ENCODE measurements at places on chromosomes 6 and 20. TPM values are rescaled to one million over a fixed set of nuclear protein-coding genes. Genes with fewer than 3 reads are reported as not detected.

SEL1L2 gene
- not detected for total RNA-seq

PRPH2 gene
- total RNA-seq = not detected

XKR7 gene
- total RNA-seq = under 0.01 TPM

TTBK1 gene
- total RNA-seq = 0.34 TPM

SSTR4 gene
- total RNA-seq = not detected

BICRAL gene
- total RNA-seq = 8.8 TPM

RING1 gene
- total RNA-seq = 38.7 TPM

NOTCH4 gene
- total RNA-seq = 5.2 TPM

CD24 gene
- total RNA-seq = 604 TPM

THEMIS gene
- not detected for total RNA-seq

MED23 gene
- 67.0 TPM for total RNA-seq

- no peak for DNase-seq
Observed at GRCh38 chr6:138291849-138292181, 73.5 kb upstream of the PBOV1 start.

DNA sequence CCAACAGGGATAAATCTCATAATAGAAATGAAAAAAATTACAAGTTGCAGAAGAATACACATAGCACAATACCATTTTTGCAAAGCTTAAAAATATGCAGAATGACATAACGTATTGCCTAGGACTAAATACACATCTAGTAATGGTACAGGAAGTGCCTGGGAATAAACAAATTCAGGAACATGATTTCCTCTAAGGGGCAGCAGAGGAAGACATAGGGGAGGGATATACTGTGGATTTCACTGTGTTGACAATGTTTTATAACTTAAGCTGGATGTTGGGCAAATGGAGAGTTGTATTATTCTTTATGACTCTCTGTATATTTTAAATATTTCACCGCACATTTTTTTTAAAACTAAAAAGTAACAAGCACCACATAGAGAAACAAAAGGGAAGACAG lies 5.6 kb upstream of the GLO1 start:
- peak; percentile 17 for DNase-seq

DNA sequence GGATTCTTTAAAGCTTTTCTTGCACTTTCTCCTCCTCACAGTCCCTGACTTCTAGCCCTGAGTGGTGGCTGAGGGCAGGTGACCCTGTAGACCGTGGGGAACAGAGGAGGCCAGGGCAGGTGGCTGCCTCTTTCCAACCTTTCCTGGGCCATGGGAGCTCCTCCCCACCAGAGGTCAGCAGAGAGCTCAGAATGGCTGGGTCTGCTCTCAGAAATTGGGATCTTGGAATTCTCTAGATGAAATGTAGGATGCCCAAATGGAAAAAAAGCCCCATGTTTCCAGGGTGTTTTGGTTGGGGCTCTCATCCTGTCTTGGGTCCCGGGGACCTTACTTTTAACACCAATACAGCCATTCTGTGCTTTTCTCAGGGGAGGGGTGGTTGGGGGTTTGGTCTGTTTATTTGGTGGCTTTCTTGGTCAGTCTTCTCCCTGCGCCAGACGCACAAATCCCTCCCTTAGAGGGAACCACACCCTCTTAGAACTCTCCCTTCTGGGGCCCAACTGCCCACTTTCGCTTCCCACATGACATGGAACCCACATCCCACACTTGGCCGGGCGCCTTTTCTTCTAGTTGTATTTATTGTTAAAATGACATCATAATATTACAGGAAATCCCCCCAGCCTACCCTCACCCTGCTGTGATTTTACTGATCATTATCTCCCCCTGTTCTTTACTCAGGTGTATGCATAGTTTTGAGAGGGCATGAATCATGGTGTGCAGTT lies 17.9 kb downstream of the GNAS start:
- peak; percentile 67 for DNase-seq

DNA sequence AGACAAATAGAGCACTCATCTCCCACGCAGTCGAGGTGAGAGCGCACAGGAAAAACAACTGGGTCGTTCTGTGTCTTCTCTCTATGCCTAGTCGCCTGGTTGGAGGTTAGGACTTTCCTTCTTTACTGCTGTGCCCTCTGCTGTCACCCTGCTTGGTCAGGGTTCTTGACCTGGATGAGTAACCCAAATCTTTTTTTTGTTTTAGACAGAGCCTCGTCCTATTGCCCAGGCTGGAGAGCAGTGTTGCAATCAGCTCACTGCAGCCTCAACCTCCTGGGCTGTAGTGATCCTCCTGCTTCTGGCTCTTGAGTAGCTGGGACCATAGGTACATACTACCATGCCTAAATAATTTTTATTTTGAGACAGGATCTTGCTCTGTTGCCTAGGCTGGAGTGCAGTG lies 24.5 kb downstream of the PRPF6 start:
- DNase-seq = no peak

GRCh38 chr6:7267466-7268091 lies 45.4 kb downstream of the SSR1 start:
- no peak for DNase-seq

DNA sequence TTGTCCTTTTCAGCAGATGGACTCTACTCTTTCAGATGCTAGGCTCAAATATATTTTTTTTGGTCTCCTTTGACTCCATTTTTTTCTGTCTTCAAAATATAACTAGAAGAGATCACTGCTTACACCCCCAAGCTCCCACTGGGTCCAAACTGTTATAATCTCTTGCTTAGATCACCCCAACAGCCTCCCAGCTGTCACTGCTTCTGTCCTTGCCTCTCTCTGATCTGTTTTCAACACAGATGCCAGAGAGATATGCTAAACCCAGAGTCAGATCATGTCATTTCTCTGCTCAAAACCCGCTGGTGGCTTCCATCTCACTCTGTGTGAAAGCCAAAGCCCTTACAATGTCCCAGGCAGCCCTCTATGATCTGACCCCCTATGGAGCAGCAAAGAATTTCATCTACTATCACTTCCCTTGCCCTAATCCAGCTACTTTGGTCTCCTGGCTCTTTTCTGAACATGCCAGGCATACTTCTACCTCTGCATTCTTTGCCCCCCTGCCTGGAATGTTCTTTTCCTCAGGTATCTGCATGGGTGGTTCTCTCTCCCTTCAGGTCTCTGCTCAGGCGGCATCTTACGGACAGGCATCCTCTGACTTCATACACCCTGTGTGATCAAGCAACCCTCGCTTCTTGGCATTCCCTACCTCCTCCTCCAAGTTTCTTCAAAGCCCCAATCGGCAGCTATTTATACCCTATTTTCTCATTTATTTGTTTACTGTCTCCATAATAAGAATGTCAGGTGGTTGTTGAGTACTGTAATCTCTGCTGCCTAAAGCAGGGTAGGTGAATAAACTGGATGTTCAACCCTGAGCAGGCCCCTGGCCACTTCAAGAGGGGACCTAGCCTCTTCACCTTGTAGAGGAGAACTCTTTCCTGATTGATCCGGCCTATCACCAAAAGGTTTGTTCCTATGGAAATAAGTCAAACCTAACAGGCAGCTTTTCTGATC lies 43.6 kb upstream of the SLC4A11 start:
- DNase-seq = no peak

- DNase-seq = peak; percentile 66
Observed at GRCh38 chr6:148179786-148180185, 162.9 kb upstream of the SASH1 start.

DNA sequence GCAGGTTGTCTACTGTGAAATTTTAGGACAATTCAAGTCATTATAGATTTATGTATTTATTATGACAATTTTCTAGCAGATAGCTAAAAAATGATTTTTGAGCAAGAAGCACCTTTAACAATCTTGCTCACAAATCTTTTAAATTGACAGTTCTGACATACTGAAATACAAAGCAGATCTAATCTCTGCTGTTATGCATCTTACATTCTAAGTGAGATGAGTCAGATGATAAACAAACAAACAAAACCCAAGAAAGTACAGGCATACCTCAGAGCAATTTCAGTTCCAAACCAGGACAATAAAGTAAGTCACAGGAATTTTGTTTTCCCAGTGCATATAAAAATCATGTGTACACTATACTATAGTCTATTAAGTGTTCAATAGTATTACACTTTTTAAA lies 430.7 kb upstream of the PTCHD4 start:
- DNase-seq = no peak

- no peak for DNase-seq
Observed at GRCh38 chr6:92362404-92362803, 1057.0 kb downstream of the EPHA7 start.

- DNase-seq = no peak
Observed at GRCh38 chr6:11201772-11202512, 30.5 kb downstream of the NEDD9 start.

GRCh38 chr6:128513878-128514277 lies 6.5 kb downstream of the PTPRK start:
- DNase-seq = no peak

DNA sequence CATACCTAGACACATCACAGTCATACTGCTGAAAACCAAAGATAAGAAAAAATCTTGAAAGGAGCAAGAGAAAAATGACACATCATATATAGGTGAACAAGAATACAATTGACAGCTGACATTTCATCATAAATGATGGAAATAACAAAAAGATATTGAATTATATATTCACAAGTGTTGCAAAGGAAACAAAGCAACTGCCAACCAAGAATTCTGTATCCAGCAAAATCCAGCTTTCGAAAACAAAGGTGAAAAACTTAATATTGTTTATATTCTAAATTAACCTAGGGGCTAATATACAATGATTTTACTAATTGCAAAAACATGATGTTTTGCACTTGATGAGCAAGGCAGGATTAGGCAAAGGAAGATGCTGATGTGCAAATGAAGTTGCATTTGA lies 84.3 kb downstream of the MOXD1 start:
- no peak for DNase-seq

DNA sequence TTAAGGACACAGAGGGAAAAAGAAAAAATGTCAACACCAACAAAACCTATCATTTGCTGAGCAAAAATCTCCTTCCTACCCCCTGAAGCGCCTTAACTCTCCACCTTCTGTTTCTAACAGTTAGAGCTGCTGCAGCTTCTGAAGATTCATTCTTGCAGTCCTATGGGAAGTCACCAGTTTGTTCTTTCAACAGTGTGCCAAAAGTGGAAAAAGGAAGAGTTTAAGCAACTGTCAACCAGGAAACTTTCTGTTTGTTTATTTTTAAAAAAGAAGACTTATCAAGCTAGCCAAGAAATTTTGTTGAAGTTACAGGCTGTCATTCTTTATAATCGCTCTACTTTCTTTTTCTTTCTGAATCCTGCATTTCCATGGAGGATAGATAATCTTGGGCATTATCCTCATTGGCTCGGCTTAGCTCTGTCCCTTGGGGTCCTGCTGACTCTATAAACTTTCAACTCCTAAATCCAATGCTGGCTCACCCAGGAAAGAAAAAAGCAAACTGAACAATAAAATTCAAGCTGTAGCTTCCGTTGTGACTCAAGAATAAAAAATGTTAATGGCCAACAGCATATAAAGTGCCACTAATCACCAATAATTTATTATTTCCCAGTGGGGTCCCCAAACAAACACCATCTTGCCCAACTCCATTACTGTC lies 172.8 kb upstream of the CITED2 start:
- DNase-seq = no peak

DNA sequence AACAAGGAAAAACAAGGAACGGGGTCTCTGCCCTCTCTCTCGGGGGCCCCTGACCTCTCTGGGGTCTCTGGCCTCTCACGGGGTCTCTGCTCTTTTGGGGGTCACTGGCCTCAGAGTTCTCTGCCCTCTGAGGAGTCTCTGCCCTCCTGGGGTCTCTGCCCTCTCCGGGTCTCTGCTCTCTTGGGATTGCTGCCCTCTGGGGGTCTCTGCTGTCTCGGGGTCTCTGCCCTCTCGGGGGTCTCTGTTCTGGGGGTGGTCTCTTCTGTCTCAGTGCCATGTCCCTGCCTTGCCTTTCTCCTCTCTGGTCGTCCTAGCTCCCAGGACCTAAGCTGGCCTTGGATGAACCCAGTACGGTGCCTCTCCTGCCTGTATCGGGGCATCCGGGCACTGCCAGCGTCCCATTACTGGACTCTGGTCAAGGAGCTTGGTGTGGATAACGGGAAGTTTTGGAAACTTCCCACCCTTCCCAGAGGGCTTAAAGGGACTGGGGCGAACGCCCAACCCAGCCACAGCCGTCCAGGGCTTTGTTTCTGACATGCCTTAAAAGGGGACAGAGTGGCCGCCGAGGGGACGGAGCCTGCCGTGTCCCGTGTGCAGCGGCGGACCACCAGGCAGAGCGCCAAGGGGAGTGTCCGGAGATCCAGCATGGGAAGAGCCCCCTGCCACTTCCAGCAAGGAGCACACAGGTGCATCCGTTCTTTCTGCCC lies 24.7 kb upstream of the MRGBP start:
- DNase-seq = no peak

- DNase-seq = no peak
Observed at GRCh38 chr6:7996538-7997111, 67.6 kb downstream of the BLOC1S5 start.

- DNase-seq = no peak
Observed at GRCh38 chr20:7248281-7249201, 481.1 kb downstream of the BMP2 start.

- no peak for DNase-seq
Observed at GRCh38 chr20:48607544-48607865, 220.3 kb downstream of the PREX1 start.

DNA sequence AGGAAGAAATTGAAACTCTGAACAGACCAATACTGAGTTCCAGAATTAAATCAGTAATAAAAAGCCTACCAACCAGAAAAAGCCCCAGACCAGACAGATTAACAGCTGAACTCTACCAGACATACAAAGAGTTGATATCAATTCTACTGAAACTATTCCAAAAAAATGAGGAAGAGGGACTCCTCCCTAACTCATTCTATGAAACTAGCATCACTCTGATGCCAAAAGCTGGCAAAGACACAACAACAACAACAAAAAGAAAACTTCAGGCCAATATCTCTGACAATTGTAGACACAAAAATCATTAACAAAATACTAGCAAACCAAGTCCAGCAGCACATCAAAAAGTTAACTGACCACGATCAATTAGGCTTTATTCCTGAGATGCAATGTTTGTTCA lies 246.0 kb upstream of the RUNX2 start:
- no peak for DNase-seq

GRCh38 chr6:81820980-81821379 lies 68.5 kb upstream of the TENT5A start:
- DNase-seq = no peak

DNA sequence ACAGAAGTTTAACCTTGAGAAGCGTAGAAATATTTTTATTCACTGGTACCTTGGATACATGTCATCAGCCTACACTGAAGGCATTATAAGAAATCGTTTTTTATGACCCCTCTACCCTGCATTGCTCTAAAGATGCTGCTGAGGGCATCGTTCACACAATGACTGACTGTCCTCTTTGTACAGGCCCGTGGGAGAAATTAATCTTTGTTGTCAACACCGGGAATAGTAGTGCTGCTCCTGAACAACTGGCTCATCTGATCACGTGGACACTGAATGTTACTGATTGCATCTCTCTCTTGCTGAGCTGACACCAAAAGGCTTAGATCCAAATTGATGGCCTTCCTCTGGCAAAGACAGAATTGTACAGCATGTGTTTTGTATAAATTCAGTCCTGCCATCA lies 157.1 kb upstream of the SMLR1 start:
- DNase-seq = no peak
